ENCODE measurements at places on chromosomes 1 and 21. TPM values are rescaled to one million over a fixed set of nuclear protein-coding genes. Genes with fewer than 3 reads are reported as not detected.
A peak's percentile ranks its signal among the peaks of the same experiment; 100 is the strongest.

GRCh38 chr1:59044535-59045121 lies 252.3 kb upstream of the FGGY start:
- no peak overlapping the region for H3K4me3 ChIP-seq
- no peak overlapping the region for H3K27ac ChIP-seq
- H3K4me1 ChIP-seq: peaks cover 7% of the 10 kb centered on the region
- no peaks in the 10 kb centered on the region for H3K27me3 ChIP-seq
- no peak for DNase-seq
- H3K36me3 ChIP-seq: no peaks in the 10 kb centered on the region

GRCh38 chr1:202293569-202293968 lies 48.2 kb downstream of the UBE2T start:
- peak; percentile 18 for DNase-seq
- H3K27ac ChIP-seq: no peak overlapping the region
- H3K4me3 ChIP-seq: no peak overlapping the region
- peaks cover 15% of the 10 kb centered on the region for H3K27me3 ChIP-seq
- H3K36me3 ChIP-seq: no peaks in the 10 kb centered on the region

DNA sequence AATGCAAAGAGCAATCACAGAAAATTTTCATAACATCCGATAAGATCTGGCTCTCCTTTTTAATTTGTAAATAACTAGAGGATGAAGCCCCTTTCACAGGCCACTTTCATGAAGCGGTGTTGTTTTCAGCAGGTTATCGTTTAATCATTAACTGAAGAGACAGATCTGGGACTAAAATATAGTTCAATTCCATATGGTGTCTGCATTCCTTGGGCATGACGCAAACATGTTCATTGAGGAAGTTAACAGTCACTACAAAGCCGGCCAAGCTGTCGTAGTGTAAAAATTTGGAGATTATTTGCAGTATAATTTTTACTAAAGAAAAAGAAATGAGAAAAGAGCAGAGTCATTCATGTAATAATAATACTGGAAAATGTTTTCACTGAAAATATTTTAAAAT lies 565.2 kb upstream of the ADAMTS5 start:
- H3K36me3 ChIP-seq: no peaks in the 10 kb centered on the region
- peak; percentile 33 for DNase-seq
- H3K27me3 ChIP-seq: no peaks in the 10 kb centered on the region
- H3K4me1 ChIP-seq: no peaks in the 10 kb centered on the region
- no peak overlapping the region for H3K4me3 ChIP-seq

The F13B gene
- not detected for total RNA-seq

DNA sequence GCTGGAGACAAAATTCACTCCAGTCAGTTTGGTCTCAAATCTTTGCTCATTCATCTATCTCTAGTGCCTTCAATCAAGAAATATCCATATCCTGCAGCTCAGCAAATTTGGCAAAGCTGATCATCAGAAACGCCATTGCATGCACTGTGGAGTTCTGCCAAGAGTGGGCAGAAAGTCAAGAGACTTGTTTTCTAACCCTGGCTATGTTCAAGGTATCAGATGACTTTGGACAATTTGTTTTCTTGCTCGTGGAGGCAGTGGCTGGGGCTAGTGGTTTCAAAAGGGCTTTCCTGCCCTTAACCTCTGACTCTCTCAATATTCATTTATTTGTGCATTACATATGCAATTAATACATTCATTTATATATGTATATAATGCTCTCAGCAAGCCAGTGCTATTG lies 12.8 kb upstream of the LRRC52 start:
- no peak overlapping the region for H3K4me3 ChIP-seq
- no peak overlapping the region for H3K27ac ChIP-seq
- H3K27me3 ChIP-seq: no peaks in the 10 kb centered on the region
- DNase-seq: no peak
- no peaks in the 10 kb centered on the region for H3K4me1 ChIP-seq

All from fibroblast of lung (primary cell).